ENCODE measurements at places on chromosomes 4 and X. TPM values are rescaled to one million over a fixed set of nuclear protein-coding genes. Genes with fewer than 3 reads are reported as not detected.

Gene SPANXA2
- total RNA-seq = not detected

Gene SSX2
- not detected for total RNA-seq

Gene GYPE
- total RNA-seq = not detected

Gene GAB1
- 41.8 TPM for total RNA-seq

Gene FHDC1
- 0.12 TPM for total RNA-seq

DNA sequence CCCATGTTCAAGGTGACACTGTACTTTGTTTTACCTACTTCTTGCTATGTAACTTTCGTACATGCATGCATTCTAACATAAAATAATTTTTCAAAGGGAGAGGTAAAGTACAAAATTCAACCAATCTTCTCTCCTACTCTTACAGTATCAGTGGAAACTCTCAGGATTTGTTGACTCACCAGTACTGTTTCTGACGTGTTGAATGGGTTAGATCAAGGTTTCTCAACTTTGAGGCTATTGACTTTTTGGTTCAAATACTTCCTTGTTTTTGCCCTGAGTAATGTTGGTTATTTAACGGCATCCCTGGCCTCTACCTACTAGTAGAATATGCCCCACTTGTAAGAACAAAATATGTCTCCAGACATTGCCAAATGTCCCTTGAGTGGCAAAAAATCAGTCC is 94.6 kb upstream of the SMAD1 start:
- peaks cover 25% of the 10 kb centered on the region for H3K4me1 ChIP-seq
- H3K27me3 ChIP-seq = no peaks in the 10 kb centered on the region
- H3K4me3 ChIP-seq = no peak overlapping the region

DNA sequence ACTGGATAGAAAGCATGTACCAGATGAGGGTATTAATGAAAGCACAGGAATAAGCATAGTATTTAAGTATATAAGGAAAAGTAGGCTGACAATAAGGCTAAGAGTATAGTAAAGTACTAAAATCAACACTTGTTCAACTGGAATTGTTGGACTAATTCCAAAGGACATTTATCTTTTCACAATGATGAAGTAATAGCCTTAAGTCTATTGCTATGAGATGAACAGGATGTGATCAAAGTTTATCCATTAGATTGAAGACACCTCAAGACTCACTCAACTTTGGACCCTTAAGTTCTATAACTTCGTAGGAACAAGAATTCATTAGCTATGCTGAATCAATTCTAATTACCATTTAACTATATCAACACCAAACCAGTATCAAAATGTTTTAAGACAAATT is 7.6 kb downstream of the MAD2L1 start:
- no peaks in the 10 kb centered on the region for H3K27me3 ChIP-seq
- no peak for DNase-seq
- no peak overlapping the region for H3K27ac ChIP-seq
- peaks cover 5% of the 10 kb centered on the region for H3K4me1 ChIP-seq
- H3K4me3 ChIP-seq = no peak overlapping the region

GRCh38 chrX:105260291-105261043 is 40.0 kb upstream of the TEX13A start:
- no peak for DNase-seq
- H3K36me3 ChIP-seq = no peaks in the 10 kb centered on the region
- no peak overlapping the region for H3K27ac ChIP-seq

DNA sequence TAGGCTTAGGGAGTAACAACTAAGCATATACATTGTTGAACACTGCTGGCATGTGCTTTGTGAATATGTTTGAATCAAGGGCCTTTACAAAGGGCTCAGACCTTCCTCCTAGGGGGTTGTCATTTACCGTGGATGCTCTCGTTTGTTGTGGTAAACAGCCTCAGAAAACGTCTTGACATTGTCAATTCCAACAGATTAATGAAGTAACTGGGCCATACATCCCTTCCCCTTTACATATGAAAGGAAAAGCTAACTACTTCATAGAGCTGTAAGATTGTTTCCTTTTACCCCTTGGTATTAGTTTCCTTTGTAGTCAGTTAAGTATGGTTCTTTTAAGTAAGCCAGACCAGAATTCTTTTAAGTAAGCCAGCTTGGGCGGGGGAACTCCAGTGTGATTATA is 42.9 kb downstream of the FAT4 start:
- no peaks in the 10 kb centered on the region for H3K27me3 ChIP-seq
- no peaks in the 10 kb centered on the region for H3K36me3 ChIP-seq
- H3K4me1 ChIP-seq = no peaks in the 10 kb centered on the region
- no peak overlapping the region for H3K4me3 ChIP-seq

- no peak for DNase-seq
- no peaks in the 10 kb centered on the region for H3K36me3 ChIP-seq
- H3K27me3 ChIP-seq = no peaks in the 10 kb centered on the region
- H3K4me3 ChIP-seq = no peak overlapping the region
- H3K27ac ChIP-seq = no peak overlapping the region
These were observed 822.3 kb upstream of the FTHL17 start for GRCh38 chrX:31894152-31894551.

DNA sequence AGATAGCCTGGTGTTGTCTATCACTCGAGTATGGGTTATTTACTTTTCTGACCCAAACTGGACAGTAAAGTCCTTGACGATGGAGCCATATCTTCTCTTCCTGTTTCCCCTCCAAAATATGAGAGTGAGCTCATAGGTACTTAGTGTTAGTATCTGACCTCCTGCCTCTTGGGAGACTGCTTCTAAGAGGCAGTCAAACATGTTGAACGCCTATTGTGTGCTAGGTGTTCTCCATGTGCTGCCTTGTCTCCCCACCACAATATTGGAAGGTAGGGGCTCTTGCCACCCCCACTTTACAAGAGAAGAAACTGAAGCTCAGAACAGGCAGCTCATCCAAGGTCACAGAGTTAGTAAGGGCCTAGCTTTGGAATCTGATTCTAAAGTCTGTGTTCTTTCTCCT is 8.3 kb downstream of the EFNB1 start:
- DNase-seq = no peak
- H3K4me3 ChIP-seq = no peak overlapping the region
- H3K27me3 ChIP-seq = no peaks in the 10 kb centered on the region
- no peaks in the 10 kb centered on the region for H3K36me3 ChIP-seq
- no peaks in the 10 kb centered on the region for H3K4me1 ChIP-seq

DNA sequence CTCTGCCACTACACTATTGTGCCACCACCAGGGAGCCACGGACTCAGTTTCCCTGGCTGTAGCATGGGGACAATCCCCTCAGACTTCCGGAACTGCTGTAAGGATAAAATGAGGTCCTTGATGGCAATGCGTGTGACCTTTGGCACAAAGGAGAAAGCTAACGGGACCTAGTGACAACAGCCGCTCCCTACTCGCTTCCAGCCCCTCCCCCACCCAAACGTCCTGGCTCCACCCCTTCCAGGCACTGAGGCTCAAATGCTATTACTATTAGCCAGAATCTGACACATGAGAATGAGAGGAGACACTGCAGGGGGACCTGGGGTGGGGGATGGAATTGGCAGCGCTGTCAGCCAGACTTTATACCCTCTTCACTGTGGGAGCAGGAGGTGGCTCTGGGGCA is 5.4 kb upstream of the DUSP9 start:
- no peaks in the 10 kb centered on the region for H3K4me1 ChIP-seq
- peaks cover 43% of the 10 kb centered on the region for H3K27me3 ChIP-seq
- H3K4me3 ChIP-seq = no peak overlapping the region
- no peak for DNase-seq

DNA sequence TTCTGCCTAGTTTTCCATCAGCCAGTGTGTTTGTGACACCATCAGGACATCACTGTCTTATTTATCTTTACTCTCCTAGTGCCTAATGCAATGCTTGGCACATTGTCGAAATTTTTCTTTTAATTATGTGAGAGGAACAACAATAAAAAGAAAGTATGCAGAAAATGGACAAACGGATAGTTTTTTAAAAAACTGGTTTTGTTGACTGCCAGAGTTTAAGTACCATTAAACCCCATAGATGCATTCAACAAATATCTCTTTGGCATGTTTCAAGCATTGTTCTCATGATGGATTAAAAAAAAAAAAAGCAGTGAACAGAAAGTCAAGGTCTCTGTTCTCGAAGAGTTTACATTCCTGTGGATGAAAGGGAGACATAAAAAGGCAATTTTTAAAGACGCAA is 398.4 kb downstream of the PPP3CA start:
- no peaks in the 10 kb centered on the region for H3K4me1 ChIP-seq
- H3K4me3 ChIP-seq = no peak overlapping the region
- DNase-seq = no peak
- no peak overlapping the region for H3K27ac ChIP-seq

Data from endothelial cell of umbilical vein (primary cell).